Peyer's patch (tissue), 4 donors: ENCODE measurements at places on chromosomes 7 and 10. TPM values are rescaled to one million over a fixed set of nuclear protein-coding genes. Genes with fewer than 3 reads are reported as not detected.
A peak's percentile ranks its signal among the peaks of the same experiment; 100 is the strongest.

GRCh38 chr7:335358-336148, 45.6 kb downstream of the FOXL3 start:
- no peak for DNase-seq

DNA sequence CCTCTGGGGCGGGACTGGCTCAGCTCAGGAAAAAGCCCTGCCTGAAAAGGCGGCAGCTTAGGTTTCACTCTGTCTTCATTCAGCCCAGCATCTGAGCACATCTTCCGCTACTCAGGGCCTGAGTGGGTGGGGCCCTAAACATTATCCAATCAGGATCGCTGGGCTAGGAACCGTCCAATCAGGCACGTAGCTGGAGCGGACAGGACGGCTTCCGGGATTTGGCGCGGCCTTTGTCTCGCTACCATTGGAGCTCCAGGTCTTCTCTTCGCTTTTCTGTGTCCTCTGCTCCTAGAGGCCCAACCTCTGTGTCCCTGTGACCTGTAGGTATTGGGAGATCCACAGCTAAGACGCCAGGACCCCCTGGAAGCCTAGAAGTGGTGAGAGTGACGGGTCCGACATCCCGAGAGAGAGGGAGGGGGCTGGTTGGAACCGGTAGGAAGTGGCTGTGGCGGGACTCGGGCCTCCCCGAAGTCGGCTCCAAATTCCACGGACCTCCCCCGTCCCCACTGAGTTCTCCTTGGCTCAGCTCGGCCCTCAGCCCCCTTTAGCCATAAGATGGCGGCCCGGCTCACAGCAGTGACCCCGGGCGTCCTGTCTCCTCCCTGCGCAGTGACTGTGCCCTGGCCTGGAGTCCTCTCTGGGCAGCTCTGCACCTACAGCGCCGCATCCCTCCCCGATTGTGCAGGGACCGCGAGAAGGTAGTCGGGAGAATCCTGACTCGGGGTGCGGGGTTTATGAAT, 99.1 kb downstream of the ZNF680 start:
- DNase-seq: peak; percentile 50

Gene METTL27
- 20.4 TPM for total RNA-seq

- DNase-seq: no peak
Measured at GRCh38 chr10:11143242-11143641, 125.6 kb downstream of the CELF2 start.

Gene SLC26A5
- not detected for total RNA-seq

Gene OGDHL
- total RNA-seq: 3.2 TPM

DNA sequence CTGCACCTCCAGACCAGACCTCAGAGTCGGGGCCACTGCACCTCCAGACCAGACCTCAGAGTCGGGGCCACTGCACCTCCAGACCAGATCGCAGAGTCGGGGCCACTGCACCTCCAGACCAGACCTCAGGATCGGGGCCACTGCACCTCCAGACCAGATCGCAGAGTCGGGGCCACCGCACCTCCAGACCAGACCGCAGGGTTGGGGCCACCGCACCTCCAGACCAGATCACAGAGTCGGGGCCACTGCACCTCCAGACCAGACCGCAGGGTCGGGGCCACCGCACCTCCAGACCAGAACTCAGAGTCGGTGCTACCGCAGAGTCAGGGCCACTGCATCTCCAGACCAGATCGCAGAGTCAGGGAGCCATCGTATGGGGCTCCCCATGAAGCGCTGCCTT, 105.9 kb downstream of the ACTR3B start:
- DNase-seq: no peak
